Mucosa of descending colon (tissue), 3 donors: ENCODE measurements at places on chromosomes 13 and 19. TPM values are rescaled to one million over a fixed set of nuclear protein-coding genes. Genes with fewer than 3 reads are reported as not detected.

DCLK1 gene
- total RNA-seq = 2.6 TPM

DNA sequence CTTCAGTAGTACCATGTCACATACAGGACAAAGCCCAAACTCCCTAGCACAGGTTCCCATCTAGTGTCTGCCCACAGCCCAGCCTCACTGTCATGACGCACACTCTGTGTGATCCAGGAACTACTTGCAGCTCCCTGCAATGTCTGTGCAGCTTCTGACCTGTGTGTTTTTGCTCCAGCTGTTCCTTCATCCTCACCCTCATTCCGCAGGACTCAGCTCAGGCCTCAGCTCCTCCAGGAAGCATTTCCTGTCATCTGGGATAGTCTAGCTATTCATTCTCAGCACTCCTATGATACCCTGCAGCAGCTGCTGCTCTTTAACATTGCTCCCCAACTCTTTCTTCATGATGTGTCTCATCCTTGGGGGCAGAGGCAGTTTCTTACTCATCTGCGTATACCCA lies 56.1 kb downstream of the ENOX1 start:
- DNase-seq = no peak

CPAMD8 gene
- total RNA-seq = 3.1 TPM

AXL gene
- total RNA-seq = 7.3 TPM

DNA sequence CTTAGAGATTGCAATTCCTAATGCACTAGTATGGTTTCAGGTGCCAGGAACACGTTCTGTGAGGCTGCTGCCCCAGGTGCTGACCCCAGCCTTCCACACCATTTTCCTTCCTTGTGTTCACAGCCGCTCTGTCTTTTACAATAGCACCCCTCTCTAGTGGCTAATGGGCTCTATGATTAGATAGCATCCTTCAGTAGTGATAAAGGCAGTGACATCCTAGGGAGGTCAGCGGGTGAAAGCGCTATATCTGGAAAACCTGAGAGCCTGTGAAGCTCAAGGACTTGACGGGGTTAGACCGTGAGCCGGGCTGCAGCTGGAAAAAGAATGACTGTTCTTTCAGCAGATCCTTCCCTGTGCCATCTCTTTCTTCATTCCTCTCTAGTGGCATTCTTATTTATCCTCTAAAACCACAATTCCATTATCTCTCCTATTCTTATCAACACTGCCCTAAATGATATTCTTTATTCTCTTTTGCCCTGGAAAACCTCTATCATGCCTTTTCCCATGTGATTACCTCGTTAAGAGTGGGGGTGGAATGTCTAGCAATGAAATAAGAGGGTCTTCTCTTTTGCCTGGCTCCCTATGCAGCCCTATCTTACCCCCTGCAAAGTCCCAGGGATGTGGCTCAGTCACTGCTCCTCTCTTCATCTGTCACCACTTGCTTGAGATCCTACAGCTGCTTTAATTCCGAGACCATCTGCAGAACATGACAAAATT lies 21.8 kb downstream of the ALOX5AP start:
- DNase-seq = no peak

DNA sequence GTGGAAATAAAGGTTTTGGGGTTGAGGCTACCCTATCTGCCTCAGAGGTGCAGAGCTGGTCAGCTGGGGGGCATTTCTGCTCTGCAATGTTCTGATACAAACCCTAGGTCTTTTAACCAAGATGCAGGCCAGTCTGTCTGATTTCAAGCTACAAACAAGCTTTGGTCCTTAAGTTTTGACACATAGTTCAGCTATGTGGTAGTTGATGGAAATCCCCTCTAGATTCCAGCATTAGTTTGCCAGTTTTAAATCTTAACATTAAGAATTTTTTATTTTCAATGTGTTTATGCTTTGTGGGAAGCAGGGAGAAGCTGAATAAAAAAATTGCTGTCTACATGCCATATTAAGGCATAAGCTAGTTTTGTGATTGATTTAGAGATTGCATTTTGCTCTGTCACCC lies 225.7 kb downstream of the LMO7 start:
- no peak for DNase-seq

GRCh38 chr19:35054626-35055025 lies 13.1 kb downstream of the HPN start:
- no peak for DNase-seq

- DNase-seq = no peak
These were observed 37.7 kb downstream of the MYO9B start for GRCh38 chr19:17113127-17113785.

DAND5 gene
- total RNA-seq = not detected

EID2B gene
- 0.72 TPM for total RNA-seq

PTGER1 gene
- 0.63 TPM for total RNA-seq

MIPEP gene
- 27.0 TPM for total RNA-seq

DNA sequence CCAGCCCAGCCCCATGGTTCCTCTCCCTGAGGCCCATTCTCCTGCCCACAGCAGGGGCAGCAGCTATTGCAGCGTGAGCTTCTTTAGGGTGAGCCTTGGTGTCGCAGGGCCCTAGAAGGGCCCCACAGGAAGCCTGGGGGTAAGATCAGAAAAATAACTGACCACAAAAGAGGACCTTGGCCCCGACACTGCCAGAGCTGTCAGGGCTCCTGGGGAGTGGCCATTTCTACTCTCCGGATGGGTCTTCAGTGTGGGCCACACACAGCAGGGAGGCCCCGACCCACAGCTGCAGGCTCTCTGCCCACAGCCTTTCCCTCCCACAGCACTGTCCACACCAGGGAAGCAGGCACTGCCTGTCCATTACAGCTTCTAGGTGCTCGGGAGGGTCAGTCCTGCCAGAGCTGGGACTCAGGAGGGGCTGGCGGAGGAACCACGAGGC lies 3.5 kb upstream of the SIGLEC8 start:
- DNase-seq = no peak

DNA sequence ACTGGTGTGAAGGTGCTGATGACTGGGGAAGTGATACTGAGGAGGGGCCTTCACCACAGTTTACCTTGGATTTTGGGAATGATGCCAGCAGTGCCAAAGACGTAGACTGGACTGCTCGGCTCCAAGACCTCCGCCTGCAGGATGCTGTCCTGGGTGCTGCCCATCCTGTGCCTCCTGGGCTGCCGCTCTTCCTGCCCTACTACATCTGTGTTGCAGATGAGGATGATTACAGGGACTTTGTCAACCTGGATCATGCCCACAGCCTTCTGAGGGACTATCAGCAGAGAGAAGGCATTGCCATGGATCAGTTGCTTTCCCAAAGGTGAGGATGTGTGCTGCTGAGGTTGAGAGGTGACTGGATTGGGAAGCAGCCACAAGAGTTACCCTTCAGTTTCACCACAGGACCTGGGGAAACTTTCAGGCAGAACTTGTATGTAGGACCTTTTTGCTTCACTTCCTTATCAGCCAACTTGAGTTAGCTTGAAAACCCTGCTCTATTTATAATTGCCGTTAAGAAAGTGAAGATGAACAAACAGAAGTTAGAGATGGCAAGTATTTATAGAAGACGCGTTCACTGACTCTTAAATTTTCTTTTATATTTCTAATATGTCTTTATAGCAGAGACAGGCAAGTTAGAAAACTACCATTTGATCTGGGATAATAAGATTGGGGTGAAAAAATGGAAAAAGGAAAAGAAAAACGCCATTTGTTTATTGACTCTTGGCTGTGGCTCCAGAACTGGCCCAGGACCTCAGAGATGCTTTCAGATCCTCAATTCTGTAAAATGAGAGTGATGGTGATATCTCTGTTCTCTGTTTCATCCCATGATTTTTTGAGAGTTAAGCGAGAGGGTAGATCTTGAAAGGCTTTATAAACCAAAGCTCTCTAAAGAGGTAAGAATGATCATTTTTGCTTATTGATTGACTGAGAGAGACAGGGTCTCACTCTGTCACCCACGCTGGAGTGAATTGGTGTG lies 5.3 kb downstream of the PDCD2L start:
- DNase-seq = no peak

DNA sequence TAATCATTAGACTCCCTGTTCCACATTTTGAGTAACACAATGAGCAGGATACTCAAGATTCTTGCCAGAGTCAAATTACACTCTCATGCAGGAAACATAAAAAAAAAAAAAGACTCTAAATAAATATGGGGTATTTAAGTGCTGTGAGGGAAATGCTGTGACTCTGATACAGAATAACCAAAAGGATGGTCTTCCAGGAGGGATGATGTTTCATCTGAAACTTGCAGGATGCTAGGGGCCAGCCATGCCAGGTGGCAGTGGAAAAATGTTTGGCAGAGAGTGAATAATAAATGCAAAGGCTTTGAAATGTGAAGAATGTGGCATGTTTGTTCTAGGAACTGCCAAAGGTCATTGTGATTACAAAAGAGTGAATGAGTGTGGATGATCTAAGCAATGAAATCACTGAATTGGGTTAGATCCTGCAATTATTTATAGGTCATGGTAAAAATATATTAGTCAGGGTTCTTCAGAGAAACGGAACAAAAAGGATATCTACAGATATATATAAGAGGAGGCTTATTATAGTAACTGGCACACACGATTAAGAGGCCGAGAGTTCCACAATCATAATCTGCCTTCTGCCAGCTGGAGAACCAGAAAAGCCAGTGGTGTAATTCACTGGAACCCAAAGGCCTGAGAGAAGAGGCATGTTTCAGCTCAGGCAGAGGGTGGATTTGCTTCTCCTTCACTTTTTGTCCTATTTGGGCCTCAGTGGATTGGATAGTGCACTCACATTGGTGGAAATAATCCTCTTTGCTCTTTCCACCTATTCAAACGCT lies 1832.8 kb upstream of the MIR17HG start:
- no peak for DNase-seq
